ENCODE measurements at places on chromosomes 12 and 14.
A peak's percentile ranks its signal among the peaks of the same experiment; 100 is the strongest.

GRCh38 chr12:26748741-26749431, 84.1 kb downstream of the ITPR2 start:
- DNase-seq: no peak

GRCh38 chr12:53185582-53186153, 4.9 kb upstream of the CSAD start:
- no peak for DNase-seq

GRCh38 chr12:96195845-96196451, 1.8 kb downstream of the ELK3 start:
- DNase-seq: peak; percentile 47

DNA sequence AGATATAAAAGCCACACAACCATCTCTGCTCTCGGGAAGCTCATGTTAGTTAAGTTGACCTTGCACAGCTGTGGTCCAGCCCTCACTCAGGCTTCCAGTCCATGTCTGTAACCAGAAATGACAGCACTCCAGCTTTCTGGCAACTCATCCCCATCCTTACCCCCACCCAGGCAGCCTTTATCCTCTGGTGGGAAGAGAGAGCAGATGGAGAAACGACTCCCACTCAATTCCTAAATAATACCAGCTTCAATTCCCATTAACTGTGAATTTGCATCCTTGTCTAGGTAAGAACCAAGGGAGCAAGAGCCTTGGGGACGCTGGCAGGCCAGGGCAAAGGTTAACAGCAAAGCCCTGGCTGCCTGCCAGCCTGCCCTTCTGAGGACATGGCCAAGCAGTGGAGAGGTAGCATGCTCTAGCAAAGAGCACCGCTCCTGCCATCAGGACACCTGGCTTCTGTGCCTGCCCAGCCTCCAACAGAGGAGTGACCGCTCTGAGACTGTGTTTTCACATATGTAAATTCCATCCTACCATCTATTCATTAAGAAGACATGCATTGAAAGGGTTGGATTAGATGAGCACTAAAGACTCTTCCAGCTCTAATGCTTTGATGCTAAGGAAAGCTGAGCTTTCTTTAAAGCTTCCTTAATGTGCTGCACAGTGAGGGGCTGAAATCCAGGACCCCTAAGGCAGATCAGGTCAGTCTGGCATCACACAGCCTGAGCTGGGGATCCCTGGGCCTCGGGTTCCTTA, 236.1 kb downstream of the GRIN2B start:
- no peak for DNase-seq

DNA sequence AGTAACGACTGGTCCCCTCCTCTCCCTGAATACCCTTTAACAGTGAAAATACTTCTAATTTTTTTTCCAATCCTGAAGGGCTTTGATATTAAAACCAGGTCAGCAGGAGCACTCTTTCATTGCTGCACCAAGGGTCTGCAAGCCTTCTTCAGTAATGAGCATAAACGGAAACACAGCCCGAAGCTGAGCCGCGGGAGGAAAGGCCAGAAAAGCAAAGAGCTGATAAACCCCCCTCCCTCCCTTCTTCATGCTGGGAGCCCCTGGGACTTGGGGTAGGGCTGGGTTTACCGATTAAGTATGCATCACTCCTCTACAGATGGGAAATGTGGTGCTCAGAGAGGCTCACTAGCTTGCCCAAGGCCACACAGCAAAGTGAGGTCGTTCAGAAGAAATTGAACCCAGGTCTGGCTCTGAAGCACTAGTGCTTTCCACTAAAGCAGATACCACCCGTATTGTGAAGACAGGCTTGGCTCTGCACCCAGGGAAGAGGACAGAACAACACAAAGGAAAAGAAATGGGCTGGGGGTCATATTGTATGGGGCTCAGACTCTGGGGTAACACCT, 128.8 kb downstream of the GLT1D1 start:
- no peak for DNase-seq

- peak; percentile 57 for DNase-seq
These were observed 50.9 kb upstream of the CCT2 start for GRCh38 chr12:69534389-69534822.

- DNase-seq: no peak
These were observed 141.0 kb downstream of the GRIP1 start for GRCh38 chr12:66537876-66538275.

DNA sequence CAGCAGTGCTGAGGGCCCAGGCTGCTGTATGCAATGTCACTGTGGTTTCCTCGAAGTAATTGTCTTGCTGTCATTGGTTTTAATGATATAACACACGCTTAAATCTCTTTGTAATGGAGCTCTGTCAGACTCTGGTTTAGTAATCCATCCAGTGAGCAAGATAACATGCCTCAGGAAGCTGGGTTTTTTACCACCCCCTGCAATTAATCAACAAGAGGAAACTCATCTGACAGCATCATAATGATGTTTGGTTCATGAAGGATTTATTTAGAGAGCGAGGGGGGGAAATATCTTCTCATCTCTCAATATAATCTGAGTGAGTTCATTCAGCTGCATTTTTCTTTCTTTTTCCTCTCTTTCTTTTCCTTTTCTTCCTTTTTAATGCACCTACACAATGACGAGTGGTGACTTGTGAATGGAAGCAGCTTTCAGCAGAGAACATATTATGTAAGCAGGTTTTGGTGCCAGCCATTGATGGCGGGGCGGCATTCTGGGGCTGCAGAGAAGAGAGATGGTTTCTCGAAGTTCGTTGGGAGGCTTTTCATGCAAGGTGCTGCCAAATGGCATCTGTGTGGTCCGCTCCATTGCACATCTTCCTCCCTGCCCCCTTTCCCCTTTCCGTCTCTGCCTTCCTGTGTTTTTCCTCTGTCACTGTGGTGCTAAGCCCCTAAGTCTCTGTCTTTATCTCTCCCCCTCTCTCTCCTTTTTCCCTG, 6.7 kb downstream of the RPH3A start:
- no peak for DNase-seq
